LHCN-M2 (cell line): ENCODE measurements at places on chromosomes 5 and 9. TPM values are rescaled to one million over a fixed set of nuclear protein-coding genes. Genes with fewer than 3 reads are reported as not detected.

- no peak for DNase-seq
Observed at GRCh38 chr9:85420750-85421149, 321.0 kb downstream of the AGTPBP1 start.

GRCh38 chr5:66247176-66247960 is 103.3 kb downstream of the SREK1 start:
- DNase-seq = peak; percentile 83

DNA sequence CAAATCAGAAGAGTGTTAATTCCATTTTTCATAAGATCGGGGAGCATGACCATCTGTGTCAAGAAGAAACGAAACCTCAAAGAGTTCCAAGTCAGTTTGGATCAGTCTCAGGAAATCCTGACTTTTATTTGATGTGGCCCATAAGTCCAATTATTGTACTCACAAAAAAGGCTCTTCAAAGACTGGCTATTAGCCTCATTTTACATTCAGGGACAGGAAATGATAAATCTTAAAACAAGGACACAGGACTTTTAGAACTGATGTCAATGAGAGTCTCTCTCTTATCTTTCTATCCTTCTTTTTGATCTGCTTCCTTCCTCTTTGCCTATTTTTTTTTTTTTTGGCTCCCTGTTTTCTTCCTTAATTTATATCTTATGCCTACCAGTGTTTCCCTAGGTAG is 43.7 kb upstream of the SHOC1 start:
- DNase-seq = no peak

DNA sequence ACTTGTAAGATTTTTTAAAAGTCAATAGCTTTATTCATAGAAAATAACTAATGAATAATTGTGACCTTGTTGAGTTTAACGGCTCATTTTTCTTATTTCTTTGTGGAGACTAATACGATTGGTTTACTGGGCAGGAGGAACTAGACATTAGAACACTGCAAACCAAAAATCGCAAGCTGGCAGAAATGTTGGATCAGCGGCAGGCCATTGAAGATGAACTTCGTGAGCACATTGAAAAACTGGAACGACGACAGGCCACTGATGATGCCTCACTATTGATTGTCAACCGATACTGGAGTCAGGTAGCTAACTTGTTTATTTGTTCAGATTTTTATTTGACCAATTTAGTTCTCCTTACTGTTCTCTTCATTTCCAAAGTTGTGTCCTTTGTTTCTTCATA is 6.4 kb downstream of the RNF20 start:
- no peak for DNase-seq

GRCh38 chr9:109779711-109780452 is at the start of gene PALM2AKAP2:
Gene PALM2AKAP2 (plus strand): TSS chr9:109780198. CDS start chr9:109780489, 291 bp downstream.
- DNase-seq = peak; percentile 67

The BHMT2 gene
- total RNA-seq = 0.45 and 0.63 TPM in 2 replicates

GRCh38 chr9:69411931-69412740 is 87.1 kb downstream of the ENTREP1 start:
- no peak for DNase-seq

DNA sequence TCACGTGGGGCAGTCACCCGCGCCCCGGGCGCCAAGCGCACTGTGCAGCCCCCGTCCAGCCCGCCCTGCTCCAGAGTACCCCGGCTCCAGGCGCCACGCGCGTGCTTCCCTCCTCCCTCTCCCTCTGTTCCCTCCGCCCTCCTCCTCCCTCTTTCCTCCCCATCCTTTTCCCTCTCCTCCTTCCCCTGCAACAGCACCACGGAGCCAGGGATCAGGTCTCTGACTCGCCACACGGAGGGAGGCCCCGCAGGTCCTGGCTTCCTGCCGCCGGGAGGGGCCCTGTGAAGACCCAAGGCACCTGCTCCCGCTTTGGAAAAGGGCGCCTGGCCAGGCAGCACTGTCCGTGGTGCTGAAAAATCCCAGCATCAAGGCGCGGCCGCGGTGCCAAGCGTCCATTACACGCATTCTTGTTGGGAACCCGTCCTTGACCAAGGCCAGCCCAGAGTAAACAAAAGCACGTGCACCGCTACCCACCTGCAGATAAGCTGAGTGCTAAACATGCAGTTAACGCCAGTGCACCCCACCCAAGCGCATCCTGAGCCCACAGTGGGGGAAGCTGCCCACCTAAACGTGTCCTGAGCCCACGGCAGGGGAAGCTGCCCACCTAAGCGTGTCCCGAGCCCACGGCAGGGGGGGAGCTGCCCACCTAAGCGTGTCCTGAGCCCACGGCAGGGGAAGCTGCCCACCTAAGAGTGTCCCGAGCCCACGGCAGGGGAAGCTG is 21.7 kb downstream of the SLC6A18 start:
- DNase-seq = peak; percentile 14

GRCh38 chr5:108084105-108084504 is 297.8 kb downstream of the FBXL17 start:
- DNase-seq = no peak

The LCN12 gene
- total RNA-seq = not detected in 2 replicates

- peak; percentile 90 for DNase-seq
Observed at GRCh38 chr5:141559461-141559860, 59.3 kb downstream of the DIAPH1 start.

GRCh38 chr9:121738968-121739367 is 87.5 kb downstream of the DAB2IP start:
- no peak for DNase-seq

DNA sequence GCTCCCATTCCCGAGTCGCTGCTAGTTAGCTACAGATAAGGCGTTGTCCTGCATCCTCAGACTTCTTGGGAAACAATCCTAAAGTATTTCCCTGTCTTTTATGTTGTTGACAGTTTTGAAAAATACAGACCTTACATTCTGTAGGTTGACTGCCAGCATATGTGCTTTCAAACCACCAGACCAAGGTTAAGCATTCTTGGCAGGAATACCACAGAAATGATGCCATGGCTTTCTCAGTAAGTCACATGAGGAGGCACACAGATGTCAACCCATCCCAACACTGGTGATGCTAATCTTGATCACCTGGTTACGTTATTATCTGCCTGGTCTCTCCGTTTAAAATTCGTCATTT is 871 bp downstream of the GLE1 start:
- peak; percentile 23 for DNase-seq

DNA sequence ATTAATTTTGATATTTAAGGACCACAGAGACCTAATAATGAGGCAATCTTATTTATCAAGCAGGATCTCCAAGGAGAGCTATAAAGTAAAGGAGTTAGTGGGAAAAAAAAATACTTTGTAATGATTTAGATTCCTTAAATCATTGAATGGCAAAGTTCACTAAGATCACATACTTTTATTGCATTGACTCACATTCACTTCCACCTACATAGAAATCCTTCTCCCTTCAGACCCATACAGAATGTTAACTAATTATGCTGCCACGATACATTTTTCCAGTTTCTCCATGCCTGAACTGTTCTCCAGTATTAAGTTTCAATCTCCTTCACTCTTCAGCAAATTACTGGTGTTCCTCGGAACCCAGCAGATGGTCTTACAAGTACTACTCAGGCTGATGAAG is 388.7 kb downstream of the EFNA5 start:
- DNase-seq = no peak

- DNase-seq = no peak
Observed at GRCh38 chr9:89468281-89468960, 29.5 kb downstream of the SEMA4D start.

DNA sequence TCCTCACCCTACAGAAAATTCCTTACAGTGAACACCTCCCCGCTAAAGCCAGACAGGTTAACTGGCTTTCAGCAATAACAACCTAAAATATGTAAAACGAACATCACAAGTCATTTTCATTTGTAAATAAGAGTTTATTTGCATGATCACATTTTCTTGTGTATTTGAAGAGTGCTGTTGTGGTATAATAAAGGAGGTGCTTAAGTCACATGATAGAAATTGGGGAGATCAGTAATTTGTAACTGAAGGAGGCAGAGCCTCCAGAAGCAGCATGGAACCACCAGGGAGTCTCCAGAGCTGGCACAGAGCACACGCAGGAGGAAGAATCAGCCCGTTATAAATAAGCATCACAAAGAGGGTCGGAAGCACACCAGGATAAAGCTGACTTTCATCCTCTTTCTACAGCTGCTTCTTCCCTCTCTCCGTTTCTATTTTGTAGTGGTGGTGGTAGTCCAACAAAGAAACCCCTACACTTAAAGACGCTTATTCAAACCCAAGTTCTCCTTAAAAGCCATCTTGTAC is 210.6 kb downstream of the MAPKAP1 start:
- no peak for DNase-seq

The OTP gene
- total RNA-seq = not detected in 2 replicates

The ALG2 gene
- 35.4 and 36.7 TPM in 2 replicates for total RNA-seq

GRCh38 chr5:161663431-161663830 is 22.1 kb upstream of the GABRA6 start:
- no peak for DNase-seq

DNA sequence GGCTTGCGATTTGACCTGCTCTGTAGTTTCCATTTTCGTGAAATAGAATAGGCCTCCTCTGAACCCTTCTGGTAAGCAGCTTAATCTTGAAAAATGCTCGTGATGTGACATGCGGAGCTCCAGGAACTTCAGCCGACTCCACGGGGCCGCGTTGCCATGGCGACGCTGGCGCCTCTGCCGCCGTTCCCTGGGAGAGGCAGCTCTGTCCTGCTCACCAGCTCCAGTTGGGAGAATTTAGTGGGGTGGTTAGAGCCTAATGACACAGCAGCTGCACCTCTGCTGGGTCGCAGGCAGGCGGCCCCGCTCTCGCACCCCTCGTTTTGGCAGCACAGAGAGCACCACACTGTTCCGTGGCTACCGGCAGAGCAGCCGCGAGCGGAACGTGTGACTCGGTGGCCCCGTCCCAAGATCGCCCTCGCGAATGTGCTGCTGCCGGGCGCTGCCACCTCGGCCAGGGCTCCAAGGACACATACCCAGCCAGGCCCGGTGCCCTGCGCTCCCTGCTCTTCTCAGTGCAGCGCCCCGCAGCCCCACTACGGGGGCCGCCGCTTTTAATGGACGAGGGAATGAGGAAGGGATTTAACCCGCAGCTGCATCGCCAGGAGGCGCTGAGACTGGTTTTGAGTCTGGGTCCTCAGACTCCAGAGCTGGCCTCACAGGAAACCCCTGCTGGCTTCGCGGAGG is 131.2 kb upstream of the LMX1B start:
- DNase-seq = peak; percentile 41

The FBXL7 gene
- total RNA-seq = 6.2 and 7.6 TPM in 2 replicates

- DNase-seq = peak; percentile 27
Observed at GRCh38 chr5:56589481-56589860, 225.9 kb upstream of the MAP3K1 start.

- no peak for DNase-seq
Observed at GRCh38 chr9:2243666-2244555, 228.8 kb downstream of the SMARCA2 start.

The TXNDC8 gene
- not detected in 2 replicates for total RNA-seq

DNA sequence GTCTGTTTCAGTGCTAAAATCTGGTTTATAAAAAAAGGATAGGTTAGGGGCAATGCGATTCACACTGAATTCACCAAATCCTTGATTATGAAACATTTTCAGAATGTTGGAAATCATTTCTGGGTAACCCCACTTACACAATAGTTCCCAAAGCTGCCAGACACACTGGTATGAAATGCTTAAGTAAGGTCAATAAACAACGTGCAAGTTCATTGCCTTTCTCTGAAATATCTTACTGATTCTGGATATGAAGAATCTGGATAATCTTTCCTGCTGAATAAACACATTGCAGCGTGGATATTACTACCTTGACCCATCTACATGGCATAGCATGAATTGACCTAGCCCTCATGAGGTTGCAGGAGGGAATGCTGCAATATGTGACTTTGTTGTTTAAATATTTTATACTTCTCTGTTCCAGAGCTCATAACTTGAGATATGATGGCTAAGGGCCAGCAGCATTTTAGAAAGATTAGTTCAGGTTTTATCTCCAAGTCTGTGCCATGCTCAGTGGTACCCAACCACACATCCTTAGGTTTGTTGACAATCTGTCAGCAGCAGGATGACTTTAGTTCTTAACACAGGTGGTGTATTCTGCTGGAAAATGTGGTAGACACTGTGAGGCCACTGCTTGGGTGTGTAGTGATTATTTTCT is 121.0 kb downstream of the NREP start:
- no peak for DNase-seq

GRCh38 chr9:123238365-123238764 is 30.0 kb downstream of the STRBP start:
- DNase-seq = peak; percentile 38
